ENCODE measurements at places on chromosomes 7 and 10.

GRCh38 chr10:47243356-47243755, 56.6 kb upstream of the GDF10 start:
- DNase-seq, result no peak

GRCh38 chr7:98200364-98200763, 10.9 kb upstream of the BHLHA15 start:
- DNase-seq, result no peak

DNA sequence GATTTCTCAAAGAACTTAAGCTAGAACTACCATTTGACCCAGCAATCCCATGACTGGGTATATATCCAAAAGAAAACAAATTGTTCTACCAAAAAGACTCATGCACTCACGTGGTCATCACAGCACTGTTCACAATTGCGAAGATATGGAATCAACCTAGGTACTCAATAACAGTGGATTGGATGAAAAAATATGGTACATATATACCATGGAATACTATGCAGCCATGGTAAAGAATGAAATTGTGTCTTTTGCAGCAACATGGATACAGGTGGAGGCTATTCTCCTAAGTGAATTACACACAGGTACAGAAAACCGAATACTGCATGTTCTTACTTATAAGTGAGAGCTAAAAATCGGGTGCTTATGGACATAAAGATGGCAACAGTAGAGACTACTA, 61.8 kb downstream of the PIK3CG start:
- no peak for DNase-seq

GRCh38 chr7:18458830-18459229, 36.7 kb upstream of the HDAC9 start:
- DNase-seq, result no peak

GRCh38 chr10:110808123-110808522, 63.6 kb upstream of the PDCD4 start:
- DNase-seq, result no peak

- DNase-seq, result peak; percentile 77
Observed at GRCh38 chr7:114889646-114890285, 32.1 kb upstream of the MDFIC start.

GRCh38 chr7:133349101-133349500, 96.2 kb downstream of the EXOC4 start:
- DNase-seq, result no peak

- no peak for DNase-seq
Observed at GRCh38 chr7:28078036-28078901, 102.3 kb downstream of the JAZF1 start.

- no peak for DNase-seq
Observed at GRCh38 chr10:129517680-129518057, 50.6 kb downstream of the MGMT start.

Measured in trophoblast cell (in vitro differentiated cells and primary cell).